ENCODE measurements at places on chromosomes 12 and 14.
A peak's percentile ranks its signal among the peaks of the same experiment; 100 is the strongest.

GRCh38 chr14:90720336-90720735 lies 95.9 kb downstream of the TTC7B start:
- no peak for DNase-seq

DNA sequence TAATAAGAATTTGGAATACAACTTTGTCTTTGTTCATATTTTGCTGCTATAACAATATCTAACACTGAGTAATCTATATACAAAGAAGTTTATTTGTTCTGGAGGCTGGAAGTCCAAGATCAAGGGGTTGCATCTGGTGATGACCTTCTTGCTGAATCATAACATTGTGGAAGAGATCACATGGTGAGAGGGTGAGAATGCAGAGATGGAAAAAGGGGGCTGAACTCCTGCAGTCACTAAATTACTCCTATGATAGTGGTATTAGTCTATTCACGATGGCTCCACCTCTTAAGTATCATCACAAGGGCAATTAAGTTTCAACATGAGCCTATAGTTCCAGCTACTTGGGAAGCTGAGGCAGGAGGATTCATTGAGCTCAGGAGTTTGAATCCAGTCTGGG lies 4.5 kb upstream of the AKAP6 start:
- no peak for DNase-seq

DNA sequence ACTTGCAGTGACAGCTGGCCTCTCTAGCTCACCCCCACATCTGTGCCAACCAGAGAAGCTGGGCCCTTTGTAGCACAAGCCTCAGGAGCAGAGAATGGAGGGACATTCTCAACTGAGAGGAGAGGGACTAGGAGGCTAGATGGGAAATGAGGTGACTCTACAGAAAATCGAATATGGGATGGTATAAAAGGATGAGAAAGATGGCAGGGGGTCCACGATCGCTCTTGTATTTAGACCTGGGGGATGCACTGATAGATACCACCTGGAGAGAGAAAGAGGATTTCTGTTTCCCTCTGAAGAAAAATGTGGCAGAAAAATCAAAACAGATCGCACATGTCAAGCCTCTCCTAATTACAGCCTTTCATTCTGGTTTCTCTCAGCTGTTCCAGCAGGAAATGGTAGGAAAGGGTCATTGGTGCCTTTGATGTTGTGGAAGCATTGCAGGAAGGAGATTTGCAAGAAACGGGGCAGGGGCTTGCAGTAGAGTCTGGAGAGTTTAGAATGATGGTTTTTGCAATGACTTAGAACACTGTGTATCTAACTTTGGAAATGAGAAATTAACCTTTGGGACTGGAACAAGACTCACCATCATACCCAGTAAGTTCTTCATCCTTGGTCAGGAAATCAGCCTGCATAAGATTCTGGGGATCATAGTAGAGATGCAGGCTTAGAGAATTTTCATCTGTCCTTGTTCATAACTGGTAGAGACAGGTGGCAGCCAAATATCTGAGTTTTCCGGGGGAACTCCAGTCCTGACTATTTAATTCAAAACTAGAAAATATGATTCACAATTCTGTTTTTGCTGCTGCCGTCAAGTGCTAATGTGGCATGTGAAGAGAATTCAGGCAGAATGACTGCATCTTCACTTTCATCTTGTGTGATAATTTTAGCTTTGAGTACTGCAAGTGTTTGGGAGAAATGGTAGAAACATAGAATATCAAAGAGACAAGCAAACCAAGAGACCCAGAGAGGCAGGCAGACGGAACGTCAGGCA lies 98.8 kb downstream of the DAD1 start:
- no peak for DNase-seq

DNA sequence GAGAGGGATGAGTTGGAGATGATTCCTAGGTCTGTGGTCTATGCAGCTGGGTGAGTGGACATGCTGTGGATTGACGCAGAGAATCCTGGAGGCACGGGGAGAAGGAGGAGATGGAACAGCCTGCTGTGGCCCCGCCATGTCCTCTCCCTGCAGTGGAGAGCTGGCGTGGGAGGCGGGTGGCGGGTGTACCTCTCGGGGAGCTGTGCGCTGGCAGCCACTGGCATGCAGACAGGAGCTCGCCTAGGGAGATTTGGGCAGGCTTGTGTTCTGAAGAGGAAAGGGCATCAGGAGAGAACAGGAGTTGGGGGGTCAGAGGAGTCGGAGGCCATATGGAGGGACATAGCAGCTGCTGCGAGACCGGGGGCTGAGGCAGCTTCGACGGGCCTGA lies 56.1 kb downstream of the TECPR2 start:
- DNase-seq: no peak

- no peak for DNase-seq
Measured at GRCh38 chr12:3086729-3087323, 9.6 kb downstream of the TSPAN9 start.

GRCh38 chr14:84797326-84797725 lies 732.6 kb upstream of the FLRT2 start:
- DNase-seq: no peak

- DNase-seq: no peak
Measured at GRCh38 chr12:54412348-54412747, 6.7 kb downstream of the ITGA5 start.

- DNase-seq: no peak
Measured at GRCh38 chr12:50627491-50627890, 122.7 kb downstream of the DIP2B start.

- DNase-seq: no peak
Measured at GRCh38 chr12:80045594-80045993, 53.7 kb upstream of the OTOGL start.

DNA sequence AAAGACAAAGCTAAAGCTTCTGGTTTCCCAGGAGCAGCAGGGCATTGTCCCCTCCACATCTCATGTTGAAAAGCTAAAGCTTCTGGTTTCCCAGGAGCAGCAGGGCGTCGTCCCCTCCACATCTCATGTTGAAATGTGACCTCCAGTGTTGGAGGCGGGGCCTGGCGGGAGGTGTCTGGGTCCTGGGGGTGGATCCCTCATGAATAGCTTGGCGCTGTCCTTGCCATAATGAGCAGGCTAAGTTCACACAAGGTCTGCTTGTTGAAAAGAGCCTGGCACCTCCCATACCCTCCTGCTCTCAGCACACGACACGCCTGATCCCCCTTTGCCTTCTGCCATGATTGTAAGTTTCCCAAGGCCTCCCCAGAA lies 123.7 kb downstream of the PIWIL1 start:
- DNase-seq: no peak

DNA sequence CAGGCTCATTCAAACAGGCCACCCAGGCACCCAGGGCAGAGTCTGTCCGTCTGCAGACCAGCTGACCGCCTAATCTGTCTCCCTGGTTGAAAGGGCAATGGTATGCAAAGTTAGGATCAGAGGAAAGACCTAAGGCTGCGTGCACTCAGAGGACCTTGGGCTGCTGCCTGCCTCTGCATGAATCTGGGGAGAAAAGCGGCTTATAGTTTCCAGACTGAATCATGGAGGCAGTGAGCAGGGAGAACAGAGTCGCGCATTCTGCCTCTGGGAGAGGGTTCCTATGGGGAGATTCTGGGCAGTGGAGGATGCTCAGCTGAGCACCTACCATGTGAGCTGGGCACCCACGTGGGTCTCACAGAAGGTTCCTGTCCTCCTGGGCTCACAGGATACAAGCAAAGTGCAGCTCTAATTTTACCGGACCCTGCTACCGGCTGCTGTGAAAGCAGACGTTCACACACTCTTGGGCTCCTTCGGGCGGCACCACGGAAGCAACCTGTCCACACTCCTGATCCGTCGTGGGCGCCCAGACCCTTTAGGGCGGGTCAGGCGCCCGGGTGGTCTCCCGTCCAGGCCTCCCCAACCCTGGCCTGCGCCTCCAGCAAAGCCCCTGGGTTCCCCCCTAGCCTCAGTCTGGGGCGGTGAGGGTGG lies 772 bp downstream of the SCARB1 start:
- DNase-seq: no peak

- no peak for DNase-seq
Measured at GRCh38 chr12:40469736-40470135, 222.5 kb upstream of the CNTN1 start.

GRCh38 chr12:31773867-31774266 lies 45.0 kb upstream of the AMN1 start:
- DNase-seq: no peak

DNA sequence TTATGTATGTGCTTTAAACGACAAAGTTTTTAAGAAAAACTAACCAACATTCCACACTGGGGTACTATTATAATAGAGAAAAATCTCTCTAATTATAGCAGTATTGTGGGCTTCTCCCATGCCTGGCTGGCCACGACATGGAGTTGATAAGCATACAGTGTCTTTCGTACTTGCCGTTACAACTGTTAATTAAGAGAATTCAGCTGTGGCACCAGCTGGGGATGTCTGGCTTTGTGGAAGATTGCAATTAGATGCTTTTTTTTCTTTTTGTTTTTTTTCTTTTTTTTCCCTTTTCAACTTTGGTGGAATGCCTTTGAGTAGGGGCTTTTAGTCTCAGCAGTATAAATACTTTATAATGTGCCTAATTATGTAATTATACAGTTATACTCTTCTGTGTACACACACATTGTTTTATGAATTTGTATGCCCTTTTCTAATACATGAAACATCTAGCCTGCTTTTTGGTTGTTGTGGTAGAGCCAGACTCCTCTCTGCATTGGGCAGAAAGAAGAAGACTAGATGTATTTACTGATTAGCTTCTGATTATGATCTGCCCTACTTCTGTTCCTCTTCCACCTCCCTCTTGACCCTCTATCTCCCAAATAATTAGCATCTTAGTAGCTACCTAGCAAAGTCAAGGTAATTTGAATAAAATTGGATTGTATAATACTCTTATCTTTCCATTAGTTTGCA lies 76.4 kb downstream of the SUSD6 start:
- no peak for DNase-seq

DNA sequence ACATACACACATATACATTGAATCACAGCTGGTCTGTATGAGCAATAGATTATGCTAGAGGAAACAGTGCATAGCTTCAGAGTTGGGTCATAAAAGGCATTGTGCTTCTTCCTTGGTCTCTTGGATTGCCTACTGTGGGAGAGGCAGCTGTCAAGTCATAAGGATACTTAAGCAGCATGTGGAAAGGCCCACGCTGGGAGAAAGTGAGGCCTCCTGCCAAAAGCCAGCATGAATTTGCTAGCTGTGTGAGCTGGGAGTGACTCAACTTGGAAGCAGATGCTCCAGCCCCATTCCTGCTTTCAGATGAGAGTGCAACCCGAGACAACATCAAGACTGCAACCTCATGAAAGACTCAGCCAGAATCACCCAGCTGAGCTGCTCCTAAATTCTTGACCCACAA lies 311.9 kb upstream of the TBX3 start:
- no peak for DNase-seq

DNA sequence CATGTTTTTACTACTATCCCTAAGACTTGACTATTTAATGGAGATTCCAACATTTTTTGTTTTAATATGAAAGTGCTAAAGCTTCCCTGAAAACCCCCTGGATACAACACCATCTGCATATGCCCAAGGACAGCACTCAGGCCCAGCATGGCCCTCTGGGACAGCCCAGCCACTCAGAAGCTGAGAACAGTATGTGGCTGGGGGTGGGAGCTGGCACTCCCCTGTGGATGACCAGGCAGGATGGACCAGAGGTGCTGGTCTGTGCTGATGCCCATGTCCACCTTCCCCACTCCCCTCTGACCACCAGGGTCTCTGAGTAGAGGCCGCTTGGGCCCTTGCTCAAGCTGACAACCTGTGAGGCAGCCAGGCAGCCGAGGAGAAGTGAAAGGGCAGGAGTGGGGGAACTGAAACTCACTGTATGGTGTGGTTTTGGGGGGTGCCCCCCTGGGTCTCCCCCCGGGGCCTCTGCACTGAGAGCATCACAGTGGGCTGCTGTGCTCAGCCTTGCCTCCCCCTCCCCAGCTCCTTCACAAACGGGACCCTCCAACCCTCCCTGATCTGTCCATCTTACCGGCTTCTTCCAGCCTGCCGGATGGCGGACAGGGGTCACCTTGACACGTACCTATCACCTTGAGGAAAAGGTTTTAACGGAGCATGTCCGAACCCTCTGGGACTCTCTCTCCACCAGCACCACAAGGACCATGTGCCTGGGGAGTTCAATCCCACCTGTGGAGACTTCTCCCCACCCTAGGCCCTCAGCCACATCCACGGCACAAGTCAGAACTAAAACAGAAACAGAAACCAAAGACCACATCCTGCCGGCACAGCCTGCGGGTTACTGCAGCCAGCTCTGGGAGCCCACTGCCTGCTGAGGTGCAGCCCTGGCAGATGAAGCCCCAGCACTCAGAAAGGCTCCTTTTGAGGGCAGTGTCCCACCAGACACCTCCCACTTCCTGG lies at the start of gene TMEM229B:
Gene TMEM229B (minus strand): TSS at position 785 of the 957 bp plus-strand sequence. CDS start 14,798 bp downstream, outside the sequence.
- peak; percentile 74 for DNase-seq
